Heart left ventricle (tissue), 16 donors: ENCODE measurements at places on chromosomes 7 and 10. TPM values are rescaled to one million over a fixed set of nuclear protein-coding genes. Genes with fewer than 3 reads are reported as not detected.

The DUS4L gene
- total RNA-seq: 8.9 TPM

The TWIST1 gene
- 0.87 TPM for total RNA-seq

DNA sequence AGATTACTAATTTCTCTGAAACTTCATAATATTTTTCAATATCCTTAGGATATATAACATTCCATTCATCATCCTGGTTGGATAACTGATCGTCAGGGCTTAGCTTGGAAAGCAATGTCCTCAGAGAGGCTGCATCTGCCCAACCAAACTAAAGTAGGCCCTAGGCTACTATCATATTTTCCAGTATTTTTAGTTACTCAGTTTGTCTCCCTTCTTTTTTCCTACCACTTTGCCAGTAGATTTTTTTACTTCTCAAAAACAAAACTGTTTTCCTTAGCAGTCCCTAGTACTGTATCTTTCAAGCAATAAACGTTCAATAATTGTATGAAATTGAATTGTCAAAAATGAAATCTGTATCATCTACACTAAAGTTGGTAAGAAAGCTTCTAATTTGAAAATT, 452.0 kb downstream of the TFEC start:
- DNase-seq: no peak

DNA sequence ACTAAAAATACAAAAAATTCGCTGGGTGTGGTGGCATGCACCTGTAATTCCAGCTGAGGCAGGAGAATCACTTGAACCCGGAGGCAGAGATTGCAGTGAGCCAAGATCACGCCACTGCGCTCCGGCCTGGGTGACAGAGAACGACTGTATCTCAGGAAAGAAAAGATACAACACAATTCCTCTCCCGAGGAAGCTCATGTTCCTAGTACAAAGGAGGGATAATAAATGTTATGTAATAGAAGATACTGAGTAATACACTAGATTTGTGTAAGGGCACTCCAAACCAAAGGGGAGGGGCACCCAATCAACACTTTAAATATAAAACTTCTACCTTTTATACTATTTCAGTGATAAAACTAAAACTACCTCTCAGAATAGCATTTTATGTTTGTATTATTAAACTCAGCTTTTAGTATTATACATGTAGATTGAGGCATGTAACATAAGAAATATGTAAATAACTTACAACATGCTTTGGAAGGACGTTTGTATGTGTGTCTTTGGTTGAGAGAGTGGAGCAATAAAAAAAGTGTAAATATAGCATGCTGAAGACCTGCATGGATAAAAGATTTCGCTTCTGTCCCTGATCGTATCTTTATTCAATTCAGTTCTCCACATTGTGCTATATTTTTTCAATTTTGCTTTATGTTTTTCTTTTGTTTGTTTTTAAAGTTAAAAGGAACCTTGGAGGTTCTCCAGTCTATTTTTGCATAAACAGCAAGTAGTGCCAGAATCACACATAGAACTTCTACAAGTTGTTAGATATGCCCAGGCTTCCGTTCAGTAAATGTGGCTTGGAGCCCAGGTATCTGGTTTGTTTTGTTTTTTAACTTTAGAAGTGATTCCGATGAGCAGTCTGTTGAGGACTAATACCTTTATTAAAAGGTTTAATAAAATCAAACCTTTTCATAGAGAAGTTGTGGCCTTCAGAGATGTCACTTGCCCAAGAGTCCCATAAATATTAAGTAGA, 71.9 kb downstream of the WAC start:
- DNase-seq: no peak
